Stimulated activated CD4-positive, alpha-beta T cell treated with anti-CD3 and anti-CD28 coated beads, Interleukin-4, amount 100 ng/mL, for 4 hours (primary cell): ENCODE measurements at places on chromosomes 5 and 9.

GRCh38 chr5:111830333-111830732 lies 73.3 kb upstream of the NREP start:
- no peak for DNase-seq

- no peak for DNase-seq
These were observed 27.0 kb downstream of the TGFBI start for GRCh38 chr5:136055612-136056309.

- DNase-seq: no peak
These were observed 22.9 kb upstream of the ADAM19 start for GRCh38 chr5:157598350-157598936.

- no peak for DNase-seq
These were observed 971 bp downstream of the PHYKPL start for GRCh38 chr5:178231539-178232123.

DNA sequence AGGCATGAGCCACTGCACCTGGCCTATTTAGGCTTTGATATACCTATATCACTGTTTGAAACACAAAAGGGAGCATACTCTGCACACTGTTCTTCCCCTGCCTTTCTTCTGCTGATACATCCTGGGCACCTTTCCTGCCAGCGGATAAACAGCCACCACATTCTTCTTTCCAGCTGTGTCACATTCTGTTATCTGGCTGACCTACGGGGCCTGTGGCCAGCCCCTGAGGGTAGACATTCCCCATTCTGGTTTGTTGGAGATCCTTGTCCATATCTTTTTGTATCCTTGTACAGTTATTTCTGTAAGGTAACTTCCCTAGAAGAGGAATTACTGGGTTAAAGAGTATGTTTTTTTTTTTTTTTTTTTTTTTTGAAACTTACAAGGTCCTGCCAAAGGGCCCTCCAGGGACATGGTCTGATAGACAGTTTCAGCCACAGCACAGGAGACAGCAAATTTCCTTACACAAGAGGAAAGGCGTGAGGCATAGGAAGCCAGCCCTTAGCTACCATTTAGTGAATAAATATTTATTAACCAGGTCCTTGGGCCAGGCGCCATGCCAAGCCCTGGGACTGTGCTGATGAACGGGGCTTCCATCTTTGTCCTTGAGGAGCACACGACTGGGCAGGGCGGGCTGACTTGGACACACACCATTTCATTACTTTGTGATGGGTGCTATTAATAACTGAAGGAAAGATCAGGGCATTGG lies 57.8 kb downstream of the ERGIC1 start:
- no peak for DNase-seq
